ENCODE measurements at places on chromosomes 1 and 21. TPM values are rescaled to one million over a fixed set of nuclear protein-coding genes. Genes with fewer than 3 reads are reported as not detected.
A peak's percentile ranks its signal among the peaks of the same experiment; 100 is the strongest.

The GBP5 gene
- total RNA-seq = 0.10 TPM

The SLC30A10 gene
- not detected for total RNA-seq

The BATF3 gene
- total RNA-seq = 2.4 TPM

The CFHR2 gene
- not detected for total RNA-seq

The KRTAP19-3 gene
- total RNA-seq = not detected

The CFAP107 gene
- total RNA-seq = not detected

The DTL gene
- 26.7 TPM for total RNA-seq

The LINGO4 gene
- not detected for total RNA-seq

The MYCL gene
- total RNA-seq = 2.0 TPM

The USP24 gene
- total RNA-seq = 52.2 TPM

The LAPTM5 gene
- 1.9 TPM for total RNA-seq

GRCh38 chr1:24735156-24735508 is 10.1 kb upstream of the CLIC4 start:
- DNase-seq = no peak

- DNase-seq = no peak
Observed at GRCh38 chr21:33244082-33244778, 14.5 kb downstream of the IFNAR2 start.

GRCh38 chr1:227093309-227093708 is 153.2 kb downstream of the COQ8A start:
- no peak for DNase-seq

GRCh38 chr1:2595261-2595811 is 8.8 kb downstream of the PRXL2B start:
- DNase-seq = no peak

DNA sequence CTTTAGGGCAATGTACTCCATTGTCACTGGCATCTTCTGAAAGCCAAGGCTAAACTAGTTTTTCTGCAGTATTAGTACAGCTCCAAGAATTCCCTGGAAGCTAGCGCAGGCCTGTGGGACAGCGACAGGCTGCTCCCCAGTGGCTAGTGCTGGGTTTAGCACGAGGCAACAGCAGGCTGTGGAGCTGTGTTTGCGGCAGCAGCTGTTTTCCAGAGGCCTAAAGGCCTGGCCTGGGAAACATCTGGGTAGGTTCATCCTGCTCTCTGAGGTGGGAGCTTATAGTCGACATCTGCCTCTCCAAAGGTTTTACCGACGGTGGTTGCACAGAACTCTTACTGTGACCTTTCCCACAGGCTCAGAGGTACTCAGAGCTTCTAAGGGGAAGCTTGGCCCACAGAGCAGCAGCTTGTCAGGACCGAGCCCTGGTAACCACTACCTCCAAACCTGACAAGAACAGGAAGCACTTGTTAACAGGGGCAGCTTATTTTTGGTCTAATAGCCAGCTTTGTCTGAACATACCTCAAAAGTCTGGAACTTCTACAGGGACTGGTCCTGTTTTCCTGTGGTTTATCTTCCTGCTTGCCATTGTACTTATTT is 17.2 kb downstream of the CC2D1B start:
- no peak for DNase-seq

DNA sequence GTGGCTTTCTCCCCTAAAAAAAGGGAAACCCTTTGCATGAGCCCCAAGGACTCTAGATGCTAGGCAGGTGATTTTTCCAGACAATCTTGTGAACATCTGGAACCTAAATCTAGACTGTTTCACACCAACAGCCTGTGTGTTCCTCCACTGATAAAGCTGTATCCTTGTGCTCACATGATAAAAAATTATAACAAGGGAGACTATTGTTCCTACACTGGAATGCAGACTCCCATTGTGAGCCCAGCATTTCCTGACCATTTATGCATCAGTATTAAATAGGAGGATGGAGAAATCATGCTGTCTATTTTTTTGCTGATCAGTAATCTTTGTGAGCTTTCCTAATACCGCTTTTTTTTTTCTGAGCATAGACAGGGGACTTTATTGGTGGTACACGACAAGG is 52.5 kb downstream of the ZNF697 start:
- no peak for DNase-seq

DNA sequence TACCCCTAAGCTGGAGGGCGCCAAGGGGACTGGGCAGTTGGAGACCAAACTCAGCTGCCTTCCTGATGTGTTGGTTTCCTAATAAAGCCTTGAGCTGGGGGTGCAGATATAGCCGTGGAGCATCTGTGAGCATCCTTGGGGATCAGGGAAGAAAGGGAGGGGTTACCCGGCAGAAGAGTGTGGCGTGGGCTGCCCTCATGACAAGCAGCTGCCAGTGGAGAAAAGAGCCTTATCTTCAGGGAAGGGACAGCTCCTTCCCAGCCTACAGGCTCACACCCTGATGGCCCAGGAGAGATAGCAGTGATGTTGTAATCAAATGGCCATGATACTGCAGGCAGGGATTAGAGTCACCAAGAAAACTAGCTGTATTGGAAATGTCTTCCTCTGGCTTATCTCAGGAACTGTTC is 10.8 kb upstream of the NFASC start:
- no peak for DNase-seq

DNA sequence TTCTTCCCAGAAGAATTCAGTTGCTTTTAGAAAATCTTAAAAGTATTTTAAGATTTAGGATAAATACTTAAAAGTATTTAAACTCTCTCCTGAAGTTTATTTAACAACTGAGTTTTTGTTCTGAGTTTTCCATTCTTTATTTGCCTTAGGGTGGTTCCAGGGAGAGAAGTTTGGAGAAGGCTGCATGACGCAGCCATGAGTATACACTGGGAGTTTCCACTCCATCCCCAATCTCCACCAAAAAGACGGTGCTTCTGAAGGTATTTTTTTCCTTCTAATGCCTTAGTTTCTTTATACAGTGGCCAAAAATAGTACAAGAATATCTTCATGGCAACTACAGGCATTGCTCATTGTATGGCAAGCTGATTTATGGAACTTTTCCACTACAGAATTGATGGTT is 122.7 kb downstream of the ST6GALNAC5 start:
- no peak for DNase-seq

DNA sequence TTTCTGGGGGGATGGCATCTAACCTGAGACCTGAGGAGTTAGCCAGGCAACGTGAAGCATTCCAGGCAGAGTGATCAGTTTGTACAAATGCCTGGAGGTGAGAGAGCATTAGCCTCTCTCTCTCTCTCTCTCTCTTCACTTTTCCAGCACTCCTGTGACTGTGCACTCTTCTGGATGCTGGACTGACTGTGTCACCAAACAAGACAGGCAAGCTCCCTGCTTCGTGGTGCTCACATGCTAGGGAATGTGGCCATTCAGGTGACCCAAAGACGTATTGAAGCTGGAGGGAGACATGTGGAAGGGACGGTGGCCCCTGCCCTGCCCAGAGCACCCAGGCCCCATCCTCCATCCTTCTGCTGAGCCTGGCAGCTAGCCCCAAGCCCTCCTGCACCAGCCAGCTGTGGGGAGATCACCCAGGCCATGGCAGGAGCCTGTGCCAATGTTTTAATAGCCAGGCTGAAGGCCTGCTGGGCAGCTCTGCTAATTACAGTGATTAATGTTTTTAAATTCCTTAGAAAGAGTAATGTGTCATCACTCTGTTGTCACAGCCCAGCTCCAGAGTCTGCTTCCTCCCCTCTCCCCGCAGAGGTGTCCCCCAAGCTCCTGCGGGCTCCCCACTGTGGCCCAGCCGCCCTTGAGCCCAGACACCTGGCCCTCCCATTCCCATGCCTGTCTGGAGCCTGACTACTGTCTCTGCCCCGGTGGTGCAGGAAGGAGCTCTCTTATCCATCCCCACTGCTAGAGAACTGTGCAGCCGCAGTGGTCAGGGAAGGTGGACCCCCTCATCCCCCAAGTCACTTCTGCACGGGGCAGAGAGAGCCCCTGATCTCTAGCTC is 48.9 kb downstream of the UBIAD1 start:
- DNase-seq = no peak

- DNase-seq = no peak
Observed at GRCh38 chr1:228283043-228283371, 75.2 kb downstream of the OBSCN start.

GRCh38 chr21:36699546-36700294 is 805 bp downstream of the SIM2 start:
- DNase-seq = no peak

GRCh38 chr1:225131869-225132268 is 202.4 kb downstream of the DNAH14 start:
- no peak for DNase-seq

GRCh38 chr1:150629115-150629928 is at the start of gene ENSA:
Gene ENSA (minus strand): TSS chr1:150629612. CDS start chr1:150629470, 142 bp downstream.
- peak; percentile 98 for DNase-seq

DNA sequence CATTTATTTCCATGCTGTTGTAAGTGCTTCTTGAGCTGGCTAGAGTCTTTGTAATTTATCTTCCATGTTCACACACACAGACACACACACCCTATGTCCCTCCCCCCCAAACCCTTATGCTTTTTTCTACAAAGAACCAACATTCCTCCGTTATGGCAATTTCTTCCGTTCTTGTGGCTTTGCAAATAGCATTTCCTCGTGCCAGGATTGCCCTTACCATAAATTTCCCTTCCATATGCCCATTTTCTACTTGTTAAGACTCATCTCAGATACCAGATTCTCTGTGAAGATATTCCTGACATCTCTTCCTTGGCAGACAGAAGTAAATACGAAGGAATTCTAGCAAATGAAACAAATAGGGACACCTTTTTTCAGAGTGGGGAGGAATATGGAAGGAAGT is 26.0 kb downstream of the RALGPS2 start:
- DNase-seq = no peak

GRCh38 chr1:179441501-179441900 is 75.7 kb downstream of the AXDND1 start:
- no peak for DNase-seq

GRCh38 chr1:157469752-157470675 is 82.3 kb downstream of the FCRL5 start:
- no peak for DNase-seq

- DNase-seq = no peak
Observed at GRCh38 chr21:36297406-36297937, 22.5 kb upstream of the MORC3 start.

DNA sequence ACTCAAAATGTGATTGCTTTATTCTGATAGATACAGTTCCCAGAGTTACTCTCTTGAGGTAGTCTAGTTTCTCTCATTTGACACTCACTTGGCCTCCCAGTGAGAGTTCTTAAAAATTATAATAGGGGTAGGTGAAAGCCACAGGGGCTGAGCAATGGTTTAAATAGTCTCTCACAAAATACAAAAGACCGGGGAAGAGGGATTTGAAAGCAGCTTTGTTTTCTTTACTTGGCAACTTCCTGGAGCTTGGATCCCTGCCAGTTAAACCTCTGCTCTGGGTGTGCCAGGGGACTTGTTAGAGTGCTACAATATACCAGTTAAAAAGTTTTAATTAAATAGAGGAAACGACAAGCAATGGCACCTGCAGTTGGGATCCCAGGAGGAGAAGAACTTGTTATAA is 31.7 kb downstream of the OR13G1 start:
- no peak for DNase-seq
